AML-193 (cell line): ENCODE measurements at places on chromosomes 7 and 10.

- no peak for DNase-seq
Measured at GRCh38 chr10:22557321-22557720, 157.1 kb downstream of the PIP4K2A start.

DNA sequence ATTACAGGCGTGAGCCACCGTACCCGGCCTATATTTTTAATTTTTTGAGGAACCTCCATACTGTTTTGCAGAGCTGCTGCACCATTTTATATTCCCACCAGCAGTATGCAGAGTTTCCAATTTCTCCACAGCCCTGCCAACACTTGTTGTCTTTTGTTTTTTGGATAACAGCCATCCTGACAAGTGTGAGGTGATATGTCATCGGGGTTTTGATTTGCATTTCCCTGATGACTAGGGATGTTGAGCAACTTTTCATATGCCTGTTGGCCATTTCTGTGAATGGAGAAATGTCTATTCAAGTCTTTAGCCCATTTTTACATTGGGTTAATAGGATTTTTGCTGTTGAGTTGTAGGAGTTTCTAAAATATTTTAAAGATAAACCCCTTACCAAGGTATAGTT is 22.2 kb downstream of the ENTPD7 start:
- peak; percentile 12 for DNase-seq

- no peak for DNase-seq
Measured at GRCh38 chr10:24444337-24444736, 235.4 kb downstream of the KIAA1217 start.

DNA sequence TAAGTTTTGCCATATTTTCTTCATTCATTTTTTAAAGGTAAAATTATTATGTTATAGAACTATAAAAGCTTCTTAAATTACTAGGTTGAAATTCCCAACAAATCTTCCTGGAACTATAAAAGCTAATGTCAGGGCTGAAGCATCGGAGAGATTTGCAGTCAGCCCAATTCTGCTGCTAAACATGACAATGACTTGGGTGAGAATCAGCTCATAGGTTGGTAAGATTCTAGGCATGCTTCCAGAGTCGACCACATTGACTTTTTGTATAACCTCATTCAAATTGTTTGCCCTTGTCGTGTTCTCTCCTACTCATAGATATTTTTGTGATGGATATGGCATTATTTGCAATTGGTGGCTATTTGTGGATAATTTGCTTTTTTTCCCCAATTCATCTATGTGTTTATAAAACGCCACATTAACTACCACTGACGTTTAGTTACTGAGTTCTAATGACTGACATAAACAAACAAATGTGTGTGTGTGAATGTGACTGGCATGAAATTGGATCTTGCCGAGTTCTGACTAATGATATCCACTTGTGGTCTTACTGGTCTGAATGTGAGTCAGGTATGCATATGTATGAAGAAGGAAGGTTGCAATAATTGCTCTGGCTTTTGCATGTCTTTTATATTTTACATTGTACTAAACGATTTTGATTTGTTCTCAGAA is 579.8 kb downstream of the PARD3 start:
- no peak for DNase-seq

GRCh38 chr10:63083904-63084689 is 49.0 kb upstream of the NRBF2 start:
- peak; percentile 85 for DNase-seq

GRCh38 chr7:114209968-114210367 is 204.6 kb upstream of the FOXP2 start:
- DNase-seq, result no peak

GRCh38 chr7:11714205-11714604 is 117.8 kb downstream of the THSD7A start:
- DNase-seq, result no peak

DNA sequence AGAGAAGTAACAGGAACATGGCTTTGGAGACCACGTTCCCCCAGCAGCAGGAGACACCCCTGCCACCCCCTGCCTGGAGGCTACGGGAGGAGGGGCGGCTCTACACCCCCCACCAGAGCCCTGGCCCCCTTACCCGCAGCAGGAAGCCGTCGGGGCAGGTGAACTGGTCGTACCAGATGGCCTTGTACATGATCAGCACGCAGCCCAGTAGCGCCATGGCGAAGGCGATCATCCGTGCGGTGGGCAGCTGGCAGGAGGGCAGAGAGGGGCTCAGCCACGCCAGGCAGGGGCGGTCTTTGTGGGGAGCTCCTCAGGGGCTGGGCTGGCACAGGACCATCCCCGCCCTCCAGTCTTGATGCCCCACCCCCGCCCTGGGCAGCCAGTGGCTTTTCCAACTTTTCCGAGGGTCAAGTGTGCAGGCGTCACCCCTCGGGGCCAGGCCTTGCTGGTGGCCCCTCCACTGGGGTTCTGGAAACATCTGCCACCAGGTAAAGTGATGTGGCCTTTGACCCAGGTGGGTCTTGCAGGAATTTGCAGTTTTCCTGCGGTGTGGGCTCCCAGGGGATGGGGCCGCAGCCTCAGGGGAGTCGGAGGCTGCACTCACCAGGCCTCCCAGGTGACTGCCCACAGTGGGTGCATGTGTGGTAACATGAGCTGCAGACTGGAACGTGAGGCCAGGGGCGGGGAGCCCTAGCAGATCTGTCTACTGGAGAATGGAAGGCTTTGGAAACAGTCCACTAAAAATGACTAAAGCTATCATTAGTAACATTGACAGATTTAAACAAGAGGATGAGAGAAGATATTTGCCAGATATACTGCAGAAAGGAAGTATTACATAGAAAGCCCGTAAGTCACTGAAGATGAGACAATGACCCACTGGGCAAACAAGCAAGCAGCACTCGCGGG is 9.7 kb downstream of the CALY start:
- DNase-seq, result no peak

DNA sequence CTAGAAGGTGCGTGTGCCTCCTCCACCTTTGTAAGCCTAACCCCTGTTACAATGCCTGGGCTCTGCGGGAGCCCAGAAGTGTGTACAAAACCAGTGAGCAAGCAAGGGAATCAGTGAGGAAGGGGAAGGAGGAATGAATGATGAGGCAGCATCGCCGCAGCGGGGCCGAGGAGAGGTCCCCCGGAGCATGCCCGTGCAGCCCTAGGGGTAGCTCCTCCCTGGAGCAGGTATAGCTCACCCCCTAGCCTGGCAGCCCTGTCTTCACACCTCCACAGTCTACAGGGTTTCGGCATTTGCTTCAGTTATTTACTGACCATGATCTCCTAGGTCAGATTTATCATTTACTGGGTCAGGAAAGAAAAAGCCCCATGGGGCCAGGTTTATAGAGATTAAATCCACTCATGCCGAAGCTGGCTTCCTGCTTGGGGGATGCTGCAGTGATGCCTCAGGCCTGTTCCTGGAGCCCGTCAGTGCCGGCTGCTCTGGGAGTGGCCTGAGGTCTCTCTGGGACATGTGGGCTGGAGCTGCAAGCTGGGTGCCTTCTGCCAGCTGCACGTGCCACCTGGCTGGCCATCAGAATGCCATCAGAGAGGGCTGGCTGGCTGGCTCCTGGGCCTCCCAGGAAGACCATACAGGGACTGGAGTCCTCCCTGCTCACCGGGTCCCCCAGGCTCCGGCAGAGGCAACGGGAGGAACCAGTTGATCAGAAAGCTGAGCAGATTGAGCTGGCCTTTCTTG is 138.9 kb downstream of the GRK5 start:
- no peak for DNase-seq

- peak; percentile 38 for DNase-seq
Measured at GRCh38 chr10:17737027-17737965, 14.7 kb upstream of the TMEM236 start.

DNA sequence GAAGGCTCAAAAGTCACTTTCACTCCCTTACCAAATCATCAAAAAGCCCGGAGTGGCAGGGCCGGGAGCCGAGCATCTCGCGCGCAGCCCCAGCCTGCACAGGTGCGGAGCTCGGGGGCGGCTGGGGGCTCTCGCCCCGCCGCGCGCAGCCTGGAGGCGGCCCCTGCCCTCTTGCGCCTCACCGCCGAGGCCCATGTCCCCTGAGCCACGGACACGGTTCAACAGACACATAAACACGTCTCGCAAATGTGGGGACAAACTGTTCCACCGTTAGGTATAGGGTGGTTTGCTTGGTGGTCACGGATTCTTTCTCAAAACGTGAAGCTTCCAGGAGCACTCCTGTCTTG is 700 bp downstream of the GSAP start:
- DNase-seq, result no peak

DNA sequence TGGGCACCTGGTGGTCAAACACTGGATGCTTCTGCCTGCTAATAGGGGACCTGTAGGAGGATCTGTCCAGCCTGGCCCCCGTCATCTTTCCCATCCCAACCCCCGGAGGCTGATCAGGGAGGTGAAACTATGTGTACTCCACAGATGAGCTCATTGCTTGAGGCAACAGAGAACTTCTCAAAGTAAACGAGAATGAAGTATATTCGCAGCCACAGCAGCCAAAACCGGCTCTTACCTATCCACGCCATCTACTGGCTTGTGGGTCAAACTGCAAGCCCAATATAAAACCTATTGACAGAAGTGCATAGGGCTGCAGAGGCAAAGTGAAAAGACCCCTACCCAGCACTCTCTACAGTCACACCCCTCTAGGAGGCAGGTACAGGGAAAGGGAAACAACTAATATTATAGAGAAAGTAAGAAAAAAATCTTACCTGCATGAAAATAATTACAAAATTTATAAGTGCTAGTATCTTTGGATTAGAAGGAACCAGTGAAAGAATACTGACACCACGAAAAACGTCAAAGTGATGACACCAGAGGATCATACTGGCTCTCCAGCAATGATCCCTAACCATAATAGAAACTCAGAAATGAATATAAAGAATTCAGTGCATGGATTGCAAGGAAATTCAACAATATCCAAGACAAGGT is 973.5 kb downstream of the ANKRD7 start:
- peak; percentile 34 for DNase-seq

DNA sequence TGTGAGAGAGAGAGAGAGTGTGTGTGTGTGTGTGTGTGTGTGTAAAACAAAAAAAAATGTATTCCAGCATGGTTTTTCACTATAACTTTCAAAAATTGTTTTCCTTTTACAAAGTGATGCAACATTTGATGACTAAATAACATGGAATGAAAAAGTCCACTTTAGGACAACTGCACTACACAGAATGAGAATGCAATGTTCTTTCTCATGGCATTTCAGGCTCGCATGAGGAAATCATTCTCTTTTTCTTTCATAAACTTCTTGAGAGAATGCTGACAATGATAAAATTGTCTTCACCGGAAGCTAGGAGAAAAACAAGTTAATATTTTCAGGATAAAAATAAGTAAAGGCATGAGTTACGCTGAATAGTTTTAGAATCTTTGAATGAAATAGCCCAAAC is 53.7 kb downstream of the SLC16A12 start:
- DNase-seq, result no peak

GRCh38 chr10:24041034-24041433 is 167.9 kb upstream of the KIAA1217 start:
- no peak for DNase-seq

- peak; percentile 47 for DNase-seq
Measured at GRCh38 chr7:41887416-41887815, 184.5 kb upstream of the INHBA start.

- DNase-seq, result no peak
Measured at GRCh38 chr7:111678986-111679385, 116.7 kb upstream of the IMMP2L start.

GRCh38 chr10:60992636-60993035 is 48.7 kb upstream of the RHOBTB1 start:
- DNase-seq, result no peak

DNA sequence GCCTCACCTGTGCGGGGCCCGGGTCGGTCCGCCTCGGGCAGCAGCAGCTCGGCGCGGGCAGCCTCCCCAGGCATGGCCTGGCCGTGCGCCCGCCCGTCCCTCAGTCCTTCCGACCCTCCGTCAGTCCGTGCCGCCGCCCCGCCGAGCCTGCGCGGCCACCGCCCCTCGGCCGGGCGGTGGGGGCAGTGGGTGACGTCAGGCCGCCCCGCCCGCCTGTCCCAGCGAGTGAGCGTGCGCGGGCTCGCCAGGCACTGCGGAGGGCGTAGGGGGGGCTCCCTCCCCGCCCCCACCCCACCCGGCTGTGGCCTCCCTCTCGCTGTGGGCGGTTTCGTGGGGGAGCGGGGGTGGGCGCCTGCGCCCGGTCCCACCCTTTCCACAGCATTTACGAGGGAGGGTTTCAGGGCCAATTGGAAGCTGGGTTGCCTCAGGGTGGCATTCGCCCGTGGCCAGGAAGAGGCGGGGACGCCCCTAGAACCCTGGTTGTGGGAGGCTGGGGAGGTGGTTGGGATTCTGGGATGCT is at the start of gene NACAD:
NACAD (minus strand) TSS at position 149 of the 520 bp plus-strand sequence; CDS start at position 74, 75 bp downstream.
- no peak for DNase-seq

DNA sequence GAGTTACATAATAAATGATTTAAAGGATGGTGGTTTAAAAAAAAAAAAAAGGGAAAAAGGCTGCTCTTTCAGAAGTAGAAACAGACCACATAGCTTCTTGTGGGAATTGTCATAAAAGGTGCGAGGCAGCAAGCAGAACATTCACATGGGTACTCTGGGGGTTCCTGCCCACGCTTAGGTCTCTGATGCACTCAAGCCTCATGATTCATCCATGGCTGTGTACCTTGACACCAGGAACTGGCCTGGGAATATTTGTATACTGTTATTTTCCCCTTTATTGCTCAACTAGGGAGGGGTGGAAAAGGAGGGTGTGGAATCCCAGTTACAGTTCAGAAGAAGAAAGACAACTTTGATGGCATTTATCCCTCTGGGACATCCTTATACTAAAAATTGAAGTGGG is 4.0 kb downstream of the PON2 start:
- DNase-seq, result no peak

- no peak for DNase-seq
Measured at GRCh38 chr7:28517206-28517605, 104.9 kb downstream of the CREB5 start.

DNA sequence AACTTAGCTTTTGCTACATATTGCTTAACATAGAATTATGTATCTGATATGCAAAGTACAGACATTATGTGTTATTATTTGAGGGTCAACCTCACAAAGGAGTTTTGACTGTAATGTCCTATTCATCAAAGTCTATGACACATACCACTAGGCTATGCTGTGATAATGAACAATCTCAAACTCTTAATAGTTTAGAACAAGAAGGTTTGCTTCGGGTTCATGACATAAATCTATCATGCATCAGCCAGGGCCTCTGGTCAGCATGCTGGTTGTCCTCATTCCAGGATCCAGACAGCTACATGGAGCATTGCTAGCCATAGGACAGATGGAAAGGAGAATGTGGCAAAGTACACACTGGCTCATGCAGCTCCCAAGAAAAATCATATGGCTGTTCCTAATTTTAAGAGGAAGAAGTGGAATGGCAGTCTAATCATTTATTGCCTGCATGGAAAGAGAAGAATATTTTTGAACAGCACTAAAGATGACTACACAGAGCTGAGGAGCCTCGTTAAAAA is 332.1 kb downstream of the GPR158 start:
- no peak for DNase-seq
